ENCODE measurements at places on chromosomes 11 and 22.

GRCh38 chr11:78390809-78391208 lies 26.8 kb downstream of the GAB2 start:
- DNase-seq = no peak

GRCh38 chr11:113167599-113167998 lies 146.8 kb upstream of the TTC12 start:
- DNase-seq = no peak

GRCh38 chr11:11973361-11973800 lies 35.0 kb downstream of the DKK3 start:
- peak; percentile 20 for DNase-seq

DNA sequence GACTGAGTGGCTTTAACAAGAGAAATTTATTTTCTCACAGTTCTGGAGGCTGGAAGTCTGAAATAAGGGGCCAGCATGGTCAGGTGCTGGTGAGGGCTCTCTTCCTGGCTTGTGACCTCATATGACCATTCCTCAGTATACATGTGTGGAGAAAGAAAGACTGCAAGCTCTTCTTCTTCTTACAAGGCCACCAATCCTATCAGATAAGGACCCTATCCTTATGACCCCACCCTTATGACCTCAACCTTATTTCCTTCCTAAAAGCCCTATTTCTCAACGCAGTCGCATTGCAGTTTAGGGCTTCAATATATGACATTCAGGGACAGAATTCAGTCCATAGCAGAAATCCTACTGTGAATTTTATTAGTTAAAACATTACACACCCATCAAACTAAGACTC lies 124.4 kb upstream of the RAG2 start:
- DNase-seq = no peak

- DNase-seq = no peak
Observed at GRCh38 chr22:37164505-37164887, 14.8 kb upstream of the IL2RB start.

DNA sequence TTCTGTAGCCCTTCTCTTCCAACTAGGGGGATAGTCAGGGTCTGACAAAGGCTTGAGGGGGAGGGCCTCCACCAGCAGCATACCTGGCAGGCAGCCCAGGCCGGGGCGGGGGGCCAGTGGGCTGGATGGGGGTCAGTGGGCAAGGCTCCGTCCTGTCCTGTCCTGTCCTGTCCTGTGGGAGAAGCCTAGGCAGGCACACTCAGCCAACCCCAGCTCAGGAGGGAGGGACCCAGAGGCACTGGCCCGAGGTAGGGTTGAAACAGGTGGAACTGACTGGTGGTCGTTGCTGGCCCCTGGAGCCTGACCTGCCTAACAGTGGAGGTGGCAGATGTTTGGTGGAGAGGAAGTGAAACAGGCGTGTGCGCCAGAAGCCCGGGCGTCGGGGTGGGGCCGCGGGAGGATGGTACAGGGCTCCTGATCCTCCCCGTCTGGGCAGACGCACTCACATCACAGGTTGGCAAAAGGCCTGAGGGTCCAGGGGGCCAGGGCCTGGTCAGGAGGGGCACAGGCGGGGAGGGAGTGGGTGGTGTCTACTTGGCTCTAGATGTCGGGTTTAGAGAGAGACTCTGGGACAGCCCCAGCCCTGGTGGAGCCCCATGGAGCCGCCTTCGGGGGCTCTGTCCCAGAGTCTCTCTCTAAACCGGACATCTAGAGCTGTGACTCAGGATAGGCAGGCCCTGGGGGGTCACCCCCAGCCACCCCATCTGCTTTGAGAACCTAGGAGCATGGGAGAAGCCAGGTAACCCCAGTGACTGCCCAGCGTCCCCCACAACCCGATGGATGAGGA lies 32.5 kb upstream of the GRAMD4 start:
- no peak for DNase-seq

DNA sequence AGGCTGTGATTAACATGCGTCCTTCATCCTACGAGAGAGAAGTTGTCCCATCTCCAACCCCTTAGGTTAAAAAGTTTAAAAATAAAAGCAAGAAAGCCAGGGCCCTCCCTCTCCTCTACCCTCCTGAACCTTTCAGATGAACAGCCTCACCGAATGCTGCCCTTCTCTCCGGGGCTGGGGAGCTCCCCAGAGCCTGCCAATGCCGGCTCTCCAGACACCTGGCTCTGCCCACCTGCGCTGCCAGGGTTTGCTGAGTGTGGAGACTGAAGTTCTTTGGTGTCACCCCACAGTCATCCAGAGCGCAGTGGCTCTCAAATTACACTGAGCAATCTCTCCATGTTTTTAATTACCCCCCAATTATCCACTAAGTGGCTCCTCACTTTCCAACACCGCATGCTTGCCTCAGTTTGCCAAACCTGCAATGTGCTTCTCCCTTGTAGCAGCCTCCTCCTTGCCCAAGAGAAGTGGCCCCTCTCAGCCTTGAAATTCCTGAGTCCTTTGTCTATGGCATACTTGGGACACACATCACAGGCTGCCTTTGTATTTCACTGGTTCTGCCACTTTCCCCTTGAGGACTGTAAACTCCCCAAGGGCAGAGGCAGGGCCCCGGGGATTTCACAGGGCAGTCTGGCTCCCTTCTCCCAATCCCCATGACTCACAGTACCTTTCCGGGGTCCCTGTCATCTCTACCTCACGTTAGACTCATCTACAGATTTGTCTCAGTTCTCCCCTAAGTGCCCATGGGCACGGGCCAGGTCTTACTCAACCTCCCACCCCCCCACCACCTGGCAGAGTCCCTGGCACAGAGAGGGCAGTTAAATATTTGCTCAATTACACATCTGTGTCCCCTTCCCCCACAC lies 2.0 kb downstream of the MYH9 start:
- peak; percentile 68 for DNase-seq

- DNase-seq = no peak
Observed at GRCh38 chr11:60314635-60315321, 12.3 kb upstream of the MS4A6E start.

DNA sequence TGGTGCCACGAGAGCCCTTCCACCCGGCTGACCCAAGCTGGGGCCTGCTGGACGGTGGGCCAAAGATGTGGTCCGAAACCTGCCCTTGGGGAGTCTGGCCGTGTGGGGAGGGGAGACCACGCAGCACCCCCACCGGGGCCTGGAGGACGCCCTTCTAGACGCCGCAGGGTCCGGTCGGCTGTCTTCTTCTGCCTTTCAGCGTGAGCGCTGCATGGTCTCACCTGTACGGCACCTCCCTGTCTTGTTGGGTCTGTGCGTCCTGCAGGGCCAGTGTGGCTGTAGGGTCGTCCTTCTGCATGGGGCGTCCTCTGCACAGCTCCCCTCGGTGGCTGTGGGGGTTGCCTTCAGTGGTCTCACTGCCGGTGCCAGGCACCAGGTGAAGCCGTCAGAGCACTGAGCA lies 2.8 kb downstream of the BRSK2 start:
- no peak for DNase-seq

GRCh38 chr11:2693271-2694261 lies 6.2 kb downstream of the KCNQ1OT1 start:
- no peak for DNase-seq

DNA sequence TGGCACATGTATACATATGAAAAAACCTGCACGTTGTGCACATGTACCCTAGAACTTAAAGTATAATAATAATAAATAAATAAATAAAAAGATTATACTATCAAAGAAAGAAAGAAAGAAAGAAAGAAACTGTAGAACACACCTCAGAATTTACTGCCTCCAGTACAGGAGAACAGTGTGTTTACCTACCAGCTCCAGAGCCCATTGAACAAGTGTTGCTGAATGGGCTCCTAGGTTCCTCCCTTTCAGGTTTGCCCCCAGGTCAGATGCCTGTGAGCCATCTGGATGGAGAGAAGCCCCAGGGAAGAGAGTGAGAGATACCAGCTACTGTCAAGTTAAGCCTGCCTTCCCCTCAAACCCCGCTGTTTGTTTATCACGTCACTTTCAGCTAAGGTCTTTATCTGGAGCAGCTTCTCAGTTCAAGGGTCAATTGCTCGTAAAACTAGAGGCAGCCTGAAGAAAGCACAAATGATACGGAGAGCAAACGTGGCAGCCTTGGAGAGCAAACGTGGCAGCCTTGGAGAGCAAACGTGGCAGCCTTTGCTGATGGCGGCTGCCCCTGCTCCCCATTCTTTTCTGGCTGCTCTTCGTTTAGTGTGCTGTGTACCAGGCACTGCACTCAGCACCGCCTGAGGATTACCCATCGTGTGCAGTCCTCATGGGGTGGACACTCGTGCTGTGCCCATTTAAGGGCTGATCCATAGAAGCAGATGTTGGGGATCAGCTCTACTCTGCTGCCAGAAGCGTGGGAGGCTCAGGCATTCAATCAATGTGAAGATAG lies 111.7 kb downstream of the ADAMTS15 start:
- no peak for DNase-seq

DNA sequence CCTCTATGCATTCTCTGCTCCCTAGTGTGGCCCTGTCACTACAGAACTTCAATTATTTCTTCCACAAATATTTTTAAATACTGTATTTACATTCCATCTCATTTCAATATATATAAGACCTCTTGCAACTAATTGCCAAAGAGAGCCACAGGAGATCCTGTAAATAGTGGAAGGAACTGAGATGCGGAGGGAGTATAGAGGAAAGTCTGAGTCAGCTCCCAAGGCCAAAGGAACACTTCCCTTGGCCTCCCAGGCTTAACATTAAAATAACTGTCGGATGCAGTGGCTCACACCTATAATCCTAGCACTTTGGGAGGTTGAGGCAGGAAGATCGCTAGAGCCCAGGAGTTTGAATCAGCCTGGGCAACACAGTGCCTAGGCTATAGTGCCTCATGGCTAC lies 31.2 kb downstream of the RBFOX2 start:
- no peak for DNase-seq

GRCh38 chr11:110062247-110062646 lies 30.9 kb upstream of the ZC3H12C start:
- no peak for DNase-seq

DNA sequence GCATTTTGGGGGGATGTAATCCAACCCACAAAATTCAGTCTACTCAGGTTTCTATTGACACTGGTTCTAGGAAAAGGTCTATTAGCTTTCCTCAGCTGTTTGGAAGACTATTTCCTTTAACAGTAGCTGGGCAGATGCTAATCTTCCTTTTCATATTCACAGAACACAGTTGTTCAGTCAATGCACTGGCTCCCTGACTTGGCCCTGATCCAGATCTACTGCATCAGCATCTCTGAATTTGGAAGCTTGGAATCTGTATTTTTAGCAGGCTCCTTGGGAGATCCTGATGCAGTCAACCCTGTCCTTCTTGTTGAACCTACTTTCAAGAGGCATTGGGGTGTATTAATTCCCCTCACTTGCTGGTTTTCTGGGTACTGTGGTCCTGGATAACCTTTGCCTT lies 6.3 kb downstream of the HTATIP2 start:
- DNase-seq = no peak
